ENCODE measurements at places on chromosomes 4 and X. TPM values are rescaled to one million over a fixed set of nuclear protein-coding genes. Genes with fewer than 3 reads are reported as not detected.

SLC9B1 gene
- polyA plus RNA-seq: 4.0 TPM

RBMXL3 gene
- polyA plus RNA-seq: not detected

GAGE12F gene
- polyA plus RNA-seq: not detected

TLR2 gene
- 19.5 TPM for polyA plus RNA-seq

GRCh38 chr4:139786494-139787354, 121.1 kb downstream of the MGST2 start:
- no peak for DNase-seq

DNA sequence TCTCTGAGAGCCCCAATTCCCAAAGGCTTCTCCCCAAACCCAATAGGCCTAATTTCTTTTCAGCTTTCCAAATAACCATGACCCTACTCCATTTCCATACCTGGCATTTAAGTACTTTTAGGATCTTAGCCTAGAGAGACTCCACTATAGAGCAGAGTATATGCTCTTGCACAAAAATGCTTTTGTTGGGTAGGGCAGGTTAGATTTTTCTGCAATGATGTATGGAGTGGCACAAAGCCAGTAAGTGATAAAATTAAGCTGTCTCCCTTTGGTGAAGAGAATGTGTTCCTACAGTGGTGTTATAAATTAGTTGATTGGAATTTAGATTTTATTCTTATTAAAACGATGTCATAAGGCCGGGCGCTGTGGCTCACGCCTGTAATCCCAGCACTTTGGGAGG, 124.9 kb downstream of the INPP4B start:
- no peak for DNase-seq

- DNase-seq: no peak
These were observed 323.8 kb downstream of the FBXW7 start for GRCh38 chr4:152211936-152212653.

GRCh38 chrX:11040405-11040804, 70.7 kb upstream of the HCCS start:
- no peak for DNase-seq

- no peak for DNase-seq
These were observed 35.5 kb downstream of the TENM3 start for GRCh38 chr4:182278729-182279128.

DNA sequence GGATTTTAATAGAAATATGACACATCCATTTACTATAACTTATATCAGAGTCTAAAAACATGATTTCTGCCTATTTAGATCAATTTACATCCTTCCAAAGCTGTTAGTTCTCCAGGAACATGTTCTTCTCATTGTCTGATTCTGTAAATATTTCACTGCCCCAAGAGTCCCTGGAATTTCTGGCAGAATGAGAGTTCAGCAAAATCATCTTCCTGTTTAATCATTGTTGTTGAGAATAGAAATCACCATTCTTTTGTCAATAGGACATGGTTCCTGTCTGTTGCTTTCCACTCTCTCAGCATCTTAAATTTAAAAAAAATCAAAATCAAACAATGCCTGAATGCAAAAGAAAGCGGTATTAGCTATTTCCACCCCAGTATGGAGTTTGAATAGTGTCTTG, 172.8 kb upstream of the FRMPD4 start:
- no peak for DNase-seq

DNA sequence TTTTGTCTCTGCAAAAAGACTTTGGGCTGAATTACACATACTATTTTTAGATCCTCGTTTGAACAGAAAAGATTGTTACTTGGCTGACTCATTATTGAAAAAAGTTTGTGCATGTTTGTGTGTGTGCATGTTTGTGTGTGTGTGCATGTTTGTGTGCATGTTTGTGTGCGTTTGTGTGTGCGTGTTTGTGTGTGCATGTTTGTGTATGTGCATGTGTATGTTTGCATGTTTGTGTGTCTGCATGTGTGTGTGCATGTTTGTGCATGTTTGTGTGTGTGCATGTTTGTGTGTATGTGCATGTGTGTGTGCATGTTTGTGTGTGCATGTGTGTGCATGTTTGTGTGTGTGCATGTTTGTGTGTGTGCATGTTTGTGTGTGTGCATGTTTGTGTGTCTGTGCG, 201.1 kb upstream of the FAT1 start:
- no peak for DNase-seq

Data from left lung (tissue), 14 donors.